Hindlimb muscle (tissue), 1 donor: ENCODE measurements at places on chromosomes 2 and 18. TPM values are rescaled to one million over a fixed set of nuclear protein-coding genes. Genes with fewer than 3 reads are reported as not detected.

DNA sequence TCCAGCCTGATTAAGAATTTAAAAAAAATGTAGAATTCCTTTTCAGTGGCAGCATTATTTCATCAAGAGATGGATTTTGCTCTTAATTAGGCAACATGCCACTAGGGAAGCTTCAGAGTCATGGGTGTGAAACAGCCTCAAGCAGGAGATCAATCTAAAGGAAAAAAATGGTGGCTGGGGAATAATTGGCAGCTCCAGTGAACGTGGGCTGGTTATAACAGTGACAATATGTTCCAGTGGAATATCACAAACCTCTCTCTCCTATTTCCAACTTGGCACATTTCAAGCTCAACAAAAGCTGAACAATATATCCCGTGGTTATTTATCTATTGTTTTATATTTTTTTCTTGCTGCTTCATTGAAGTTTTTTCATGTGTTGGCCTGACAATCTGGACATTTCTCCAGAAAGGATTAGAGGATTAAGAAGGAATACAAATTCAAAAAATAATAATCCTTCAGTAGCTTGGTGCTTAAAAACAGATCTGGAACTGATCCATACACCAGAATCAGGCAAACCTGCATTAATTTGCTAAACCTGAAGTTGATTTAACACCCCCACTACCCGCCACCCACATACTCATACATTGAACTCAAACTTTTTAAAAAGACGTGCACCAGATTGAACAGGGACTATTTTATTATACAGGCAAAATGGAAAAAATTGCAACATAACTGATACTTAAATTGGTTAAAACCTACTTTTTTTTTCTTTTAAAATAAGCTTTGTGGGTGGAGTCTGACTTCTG, 255.9 kb upstream of the SPRED2 start:
- DNase-seq, result no peak

DNA sequence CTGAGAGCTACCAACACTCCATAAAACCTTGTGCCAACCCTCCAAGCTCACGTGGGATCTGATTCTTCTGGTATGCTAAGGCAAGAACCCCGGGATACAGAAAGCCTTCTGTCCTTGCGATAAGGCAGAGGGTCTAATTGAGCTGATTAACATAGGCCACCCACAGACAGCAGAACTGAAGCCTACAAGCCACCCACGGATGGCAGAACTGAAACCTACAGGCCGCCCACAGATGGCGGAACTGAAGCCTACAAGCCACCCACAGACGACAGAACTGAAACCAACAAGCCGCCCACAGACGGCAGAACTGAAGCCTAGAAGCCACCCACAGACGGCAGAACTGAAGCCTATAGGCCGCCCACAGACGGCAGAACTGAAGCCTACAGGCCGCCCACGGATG, 216.3 kb downstream of the SNTG2 start:
- no peak for DNase-seq

- no peak for DNase-seq
These were observed 100.6 kb upstream of the LHCGR start for GRCh38 chr2:48856144-48856543.

DNA sequence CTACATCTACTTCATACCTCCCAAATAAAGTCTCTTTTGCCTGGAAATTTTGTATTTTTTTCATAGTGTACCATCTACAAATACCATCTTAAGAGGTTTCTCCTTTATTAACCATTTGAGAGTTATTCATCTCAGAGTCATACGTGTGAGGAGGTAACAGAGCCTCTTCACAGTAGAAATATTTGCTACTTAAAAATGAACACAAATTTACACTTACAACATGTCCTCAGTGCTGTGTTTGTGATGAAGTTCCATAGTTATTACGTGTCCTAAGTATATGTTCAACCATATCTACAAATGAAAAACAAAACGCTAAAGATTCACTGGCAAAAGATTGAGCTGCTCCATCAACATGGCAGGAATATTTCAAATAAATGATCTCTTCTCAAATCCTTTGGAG, 48.5 kb upstream of the HNRNPA3 start:
- DNase-seq, result no peak

DNA sequence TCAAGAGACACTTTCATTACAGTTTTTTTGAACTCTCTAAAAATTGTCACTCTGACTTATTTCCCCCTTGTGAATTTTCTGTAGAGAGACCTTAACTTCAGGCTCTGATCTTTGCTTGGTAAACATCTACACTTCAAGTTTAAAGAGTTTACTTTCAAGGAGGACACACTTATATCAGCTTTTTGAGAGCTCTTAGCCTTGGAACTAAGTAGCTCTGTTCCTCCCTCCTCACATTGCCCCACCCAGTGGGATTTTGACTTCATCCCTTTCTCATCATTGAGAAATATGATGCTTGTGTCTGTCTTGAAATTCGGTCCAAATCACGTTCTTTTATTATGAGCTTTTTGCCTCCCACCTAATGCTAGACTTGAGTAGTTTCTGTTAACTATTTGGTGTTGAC, 433.4 kb upstream of the MEIS1 start:
- DNase-seq, result no peak

GRCh38 chr2:5914811-5915611, 222.8 kb downstream of the SOX11 start:
- DNase-seq, result peak; percentile 32

GRCh38 chr18:69897397-69898108, 50.1 kb downstream of the CD226 start:
- DNase-seq, result no peak

- no peak for DNase-seq
These were observed 645 bp downstream of the KCTD18 start for GRCh38 chr2:200509235-200509611.

SLC5A7 gene
- 0.06 TPM for polyA plus RNA-seq

DNA sequence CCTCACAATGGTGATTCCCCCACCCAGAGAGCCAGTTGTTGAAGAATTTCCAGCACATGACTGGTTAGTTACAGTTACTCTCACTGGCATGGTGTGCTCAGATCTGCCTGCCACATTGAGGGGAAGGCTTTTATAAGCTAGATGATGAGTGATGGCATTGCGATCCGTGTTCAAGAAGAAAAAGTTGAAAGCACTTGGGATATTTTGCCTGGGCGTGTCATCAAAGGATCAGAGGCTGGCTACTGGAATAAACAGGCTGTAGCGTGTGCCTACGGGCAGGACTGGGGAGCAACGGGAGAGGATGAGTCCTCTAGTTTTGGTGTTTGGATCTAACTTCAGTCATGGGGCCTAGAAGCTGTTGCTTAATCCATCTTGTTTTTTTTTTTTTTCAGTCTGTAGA, 175.0 kb downstream of the SETBP1 start:
- DNase-seq, result no peak

GRCh38 chr2:173132531-173132930, 56.9 kb downstream of the MAP3K20 start:
- DNase-seq, result no peak

- DNase-seq, result no peak
These were observed 112.6 kb upstream of the PXDN start for GRCh38 chr2:1856922-1857321.

DNA sequence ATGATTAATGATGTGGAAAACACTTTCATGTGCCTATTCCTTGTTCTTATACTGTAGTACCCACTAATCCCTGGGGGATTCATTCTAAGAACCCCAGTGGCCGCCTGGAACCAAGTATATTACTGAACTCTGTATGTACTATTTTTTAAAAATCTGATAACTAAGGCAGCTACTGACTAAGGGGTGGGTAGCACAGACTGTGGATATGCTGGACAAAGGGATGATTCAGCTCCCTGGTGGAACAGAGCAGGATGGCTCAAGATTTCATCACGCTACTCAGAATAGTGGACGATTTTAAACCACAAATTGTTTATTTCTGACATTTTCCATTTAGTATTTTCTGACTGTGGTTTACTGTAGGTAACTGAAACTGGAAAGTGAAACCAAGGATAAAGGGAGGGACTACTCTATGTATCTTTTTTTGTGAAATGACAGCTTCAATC, 41.8 kb upstream of the CDC42EP3 start:
- no peak for DNase-seq

GRCh38 chr2:158482594-158482993, 25.8 kb downstream of the PKP4 start:
- no peak for DNase-seq

GRCh38 chr2:237309416-237309815, 104.5 kb downstream of the COL6A3 start:
- DNase-seq, result no peak

DNA sequence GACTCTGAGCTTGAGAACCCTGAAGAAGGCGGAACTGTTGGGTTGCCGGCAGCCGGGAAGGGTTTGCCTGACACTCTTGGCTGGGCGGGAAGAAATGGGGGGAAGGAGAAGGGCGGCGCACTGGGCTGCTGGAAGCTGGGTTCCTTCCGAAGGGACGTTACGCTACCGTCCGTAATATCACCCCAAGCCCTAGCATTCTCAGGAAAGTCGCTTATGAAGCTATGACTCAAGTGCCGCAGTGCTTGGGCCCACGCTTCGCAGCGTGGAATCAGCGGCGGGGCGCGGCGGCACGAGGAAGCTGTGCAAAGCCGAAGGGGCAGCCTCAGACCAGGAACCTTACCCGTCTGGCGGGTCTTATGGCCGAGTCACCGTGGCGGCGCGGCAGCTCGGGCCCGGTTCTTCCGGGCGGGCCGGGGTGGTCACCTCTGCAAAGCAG, 50.2 kb upstream of the SIGLEC15 start:
- DNase-seq, result peak; percentile 81

GRCh38 chr2:136135921-136136906, 18.3 kb upstream of the CXCR4 start:
- no peak for DNase-seq

- DNase-seq, result no peak
These were observed 412 bp downstream of the GPD2 start for GRCh38 chr2:156436497-156437085.

GRCh38 chr2:176934869-176935415, 277.7 kb upstream of the HNRNPA3 start:
- peak; percentile 69 for DNase-seq

DNA sequence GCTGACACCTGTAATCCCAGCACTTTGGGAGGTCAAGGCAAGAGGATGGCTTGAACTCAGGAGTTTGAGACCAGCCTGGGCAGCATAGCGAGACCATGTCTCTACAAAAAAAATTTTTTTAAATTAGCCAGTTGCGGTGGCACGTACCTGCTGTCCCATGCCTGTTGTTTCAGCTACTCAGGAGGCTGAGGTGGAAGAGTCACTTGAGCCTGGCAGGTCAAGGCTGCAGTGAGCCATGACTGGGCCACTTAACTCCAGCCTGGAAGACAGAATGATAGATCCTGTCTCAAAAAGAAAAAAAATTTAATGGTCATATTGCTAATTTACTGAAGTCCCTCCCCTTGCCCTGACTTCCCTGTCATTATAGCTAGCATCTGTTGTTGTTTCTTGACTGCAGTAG, 112.6 kb downstream of the ARHGAP28 start:
- no peak for DNase-seq

DNA sequence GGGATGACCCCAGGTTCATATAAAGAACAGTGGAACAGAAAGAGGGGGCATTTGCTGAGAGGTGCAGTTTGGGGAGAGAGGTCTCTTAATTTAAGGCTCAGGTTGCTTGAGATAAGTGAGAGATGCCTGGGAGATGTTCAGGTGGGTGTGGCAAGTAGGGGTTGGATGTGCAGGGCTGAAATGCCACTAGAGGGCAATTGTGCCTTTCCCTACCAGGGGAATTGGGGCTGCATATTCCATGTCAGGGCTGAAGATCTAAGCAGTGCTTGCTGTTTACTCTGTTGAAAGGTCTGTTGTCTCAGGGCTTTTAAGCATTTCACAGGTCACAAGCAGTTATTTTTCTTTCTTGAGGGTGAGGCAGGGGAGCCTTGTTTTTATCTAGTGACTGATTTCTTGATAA, 7.8 kb downstream of the CCDC85A start:
- no peak for DNase-seq

- no peak for DNase-seq
These were observed 194.3 kb downstream of the ANKRD30B start for GRCh38 chr18:14942275-14942674.

- DNase-seq, result no peak
These were observed 337.3 kb downstream of the OSR1 start for GRCh38 chr2:19021100-19021476.

- DNase-seq, result no peak
These were observed 11.7 kb upstream of the PDE11A start for GRCh38 chr2:178084273-178084672.

DNA sequence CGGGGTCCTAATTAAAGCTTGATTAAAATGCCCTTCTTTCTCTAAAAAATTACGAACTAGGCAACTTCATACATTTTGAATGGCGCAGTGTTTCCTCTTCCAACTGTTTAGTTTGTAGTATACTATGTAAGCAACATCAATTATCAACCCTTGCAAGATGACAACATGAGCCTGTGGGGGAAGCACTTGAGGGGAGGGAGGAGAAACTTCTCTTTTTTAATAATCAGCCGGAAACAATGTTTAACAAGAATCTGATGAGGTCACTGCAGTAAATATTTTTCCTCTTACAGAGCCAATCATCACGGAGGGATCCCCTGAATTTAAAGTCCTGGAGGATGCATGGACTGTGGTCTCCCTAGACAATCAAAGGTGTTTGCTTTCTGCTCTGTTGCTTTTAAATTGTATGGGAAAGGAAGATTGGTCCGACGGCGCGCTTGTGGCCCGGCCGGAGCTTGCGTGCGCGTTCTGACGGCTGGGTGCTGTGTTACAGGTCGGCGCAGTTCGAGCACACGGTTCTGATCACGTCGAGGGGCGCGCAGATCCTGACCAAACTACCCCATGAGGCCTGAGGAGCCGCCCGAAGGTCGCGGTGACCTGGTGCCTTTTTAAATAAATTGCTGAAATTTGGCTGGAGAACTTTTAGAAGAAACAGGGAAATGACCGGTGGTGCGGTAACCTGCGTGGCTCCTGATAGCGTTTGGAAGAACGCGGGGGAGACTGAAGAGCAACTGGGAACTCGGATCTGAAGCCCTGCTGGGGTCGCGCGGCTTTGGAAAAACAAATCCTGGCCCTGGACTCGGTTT, 5.3 kb upstream of the DLX1 start:
- no peak for DNase-seq

VAMP8 gene
- 12.5 TPM for polyA plus RNA-seq

DNAH7 gene
- polyA plus RNA-seq, result 0.28 TPM

GRCh38 chr2:195026261-195026660, 630.8 kb upstream of the SLC39A10 start:
- DNase-seq, result no peak

FAM117B gene
- polyA plus RNA-seq, result 3.9 TPM

- peak; percentile 26 for DNase-seq
These were observed at the start of gene LRP1B for GRCh38 chr2:142131010-142131669. Gene LRP1B, minus strand, starts transcription at chr2:142131016. Its CDS starts 287 bp downstream, at chr2:142130729.

DNA sequence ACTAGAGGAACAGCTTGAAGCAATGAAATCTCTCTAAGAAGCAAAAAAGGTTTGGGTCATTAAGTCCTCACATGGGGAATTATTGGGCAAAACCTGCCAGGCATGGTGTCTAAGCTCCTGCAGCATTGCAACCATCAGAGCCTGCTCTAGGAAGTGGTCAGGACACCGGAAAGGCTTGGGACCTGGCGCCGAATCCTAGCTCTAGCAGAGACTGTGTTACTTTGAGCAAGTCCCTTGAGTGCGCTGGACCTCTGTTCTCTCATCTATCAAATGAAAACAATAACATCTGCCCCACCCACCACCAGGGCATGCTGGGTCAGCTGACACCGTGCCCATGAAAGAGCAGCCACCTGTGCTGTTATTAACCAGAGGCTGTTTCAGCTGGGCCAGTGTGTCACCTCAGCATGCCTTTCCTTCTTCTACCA, 6.3 kb downstream of the TMEM127 start:
- no peak for DNase-seq
